ENCODE measurements at places on chromosomes 16 and 17. TPM values are rescaled to one million over a fixed set of nuclear protein-coding genes. Genes with fewer than 3 reads are reported as not detected.

DNA sequence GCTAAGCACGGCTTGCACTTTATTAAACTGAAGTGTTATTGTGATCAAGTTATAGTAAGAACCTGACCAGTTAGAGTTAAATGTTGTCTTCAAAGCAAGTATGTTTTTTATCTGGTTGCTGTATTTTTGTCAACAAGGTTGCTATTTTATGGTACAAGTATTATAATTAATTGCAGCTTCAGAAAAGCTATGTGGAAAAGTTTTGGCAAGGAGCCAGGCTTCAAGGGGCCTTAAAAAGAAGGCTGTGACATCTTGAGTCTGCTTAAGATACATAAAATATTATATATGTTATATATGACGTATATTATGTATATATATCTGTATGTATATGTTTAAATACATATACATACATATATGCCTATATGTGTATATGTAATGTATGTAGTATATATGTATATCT is 1461.2 kb upstream of the CDH8 start:
- no peak for DNase-seq

GRCh38 chr16:77499373-77500285 is 64.8 kb upstream of the ADAMTS18 start:
- no peak for DNase-seq

DNA sequence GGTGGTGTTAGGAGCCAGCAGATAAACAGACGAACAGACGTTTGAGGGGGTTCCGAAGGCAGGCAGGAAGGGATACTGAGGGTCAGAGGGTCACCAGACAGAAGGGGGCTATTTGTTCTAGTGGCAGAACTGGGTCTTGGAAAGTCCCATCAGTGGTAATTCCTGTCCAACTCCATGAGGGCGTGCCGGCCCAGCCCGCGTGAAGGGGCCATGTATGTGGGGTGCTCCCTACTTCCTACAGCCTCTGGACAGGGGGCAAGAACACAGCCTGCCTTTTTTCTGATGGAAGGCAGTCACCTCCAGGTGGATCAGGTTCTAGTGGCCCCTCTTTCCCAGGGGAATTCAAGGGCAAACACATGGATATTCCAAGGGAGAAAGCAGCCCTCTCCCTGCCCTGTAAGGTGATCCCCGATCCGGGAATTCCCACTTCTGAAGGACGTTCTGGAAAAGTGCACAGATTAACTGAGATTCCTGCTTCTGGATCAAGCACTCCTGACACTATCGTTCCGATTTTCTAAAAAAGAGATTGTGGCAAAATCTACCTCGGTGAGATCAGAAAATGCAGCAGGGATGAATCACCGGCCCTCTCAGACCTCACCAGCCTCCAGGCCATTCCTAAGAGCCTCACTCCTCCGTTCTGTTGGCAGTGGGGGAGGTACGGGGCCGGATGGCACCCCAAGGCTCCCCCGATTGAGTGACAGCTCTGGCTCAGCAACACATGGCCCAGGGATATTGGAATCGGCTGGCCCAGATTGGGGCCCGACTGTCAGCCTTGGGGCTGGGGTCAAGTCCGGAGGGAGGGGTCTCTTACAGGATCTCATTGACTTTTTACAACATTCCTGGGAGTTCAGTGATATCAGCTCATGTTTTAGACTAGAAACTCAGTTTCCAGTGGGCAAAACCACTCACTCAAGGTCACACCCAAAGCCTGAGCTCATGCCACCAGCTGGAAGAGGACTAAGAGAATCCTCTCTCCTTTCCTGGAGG is 12.4 kb downstream of the STX1B start:
- DNase-seq, result no peak

DNA sequence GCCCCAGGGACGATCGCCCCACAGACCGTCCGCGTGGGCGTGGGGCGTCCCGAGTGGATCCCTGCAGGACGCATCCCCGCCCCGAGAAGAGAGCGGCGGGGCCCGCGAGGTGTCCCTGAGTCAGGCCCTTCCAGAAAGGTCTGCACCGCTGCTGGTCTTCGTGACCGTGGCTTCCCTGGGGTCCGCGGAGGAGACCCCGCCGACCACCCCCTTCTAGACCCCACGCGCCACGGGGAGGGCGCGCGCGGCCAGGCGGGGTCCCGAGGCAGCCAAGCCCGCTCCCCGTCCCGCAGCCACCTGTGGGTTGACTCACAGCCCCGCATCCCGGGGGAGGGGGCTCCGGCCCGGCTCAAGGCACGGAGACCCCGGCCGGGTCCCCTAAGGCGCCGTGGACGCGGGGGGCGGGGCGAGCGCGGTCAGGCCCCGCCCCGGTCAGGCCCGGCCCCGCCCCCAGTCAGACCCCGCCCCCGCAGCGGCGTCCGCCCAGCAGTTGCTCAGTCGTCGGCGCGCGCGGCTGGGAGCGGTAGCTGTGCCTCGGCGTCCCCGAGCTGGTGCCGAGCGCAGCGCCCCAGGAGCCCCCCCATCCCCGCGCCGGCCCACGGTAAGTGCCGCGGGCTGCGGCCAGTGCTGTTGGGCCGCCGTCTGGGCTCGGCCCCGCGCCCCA is at the start of gene BAIAP3:
Gene BAIAP3, plus strand, starts transcription at position 497 of the 664 bp plus-strand sequence. CDS start 4,905 bp downstream, outside the sequence.
- no peak for DNase-seq

- DNase-seq, result no peak
Observed at GRCh38 chr17:48487221-48487620, 43.6 kb downstream of the HOXB1 start.

- no peak for DNase-seq
Observed at GRCh38 chr16:27650073-27650701, 100.2 kb downstream of the KATNIP start.

GRCh38 chr17:35752945-35753764 is at the start of gene GAS2L2:
GAS2L2 (minus strand) TSS chr17:35753239; CDS start chr17:35752850, 389 bp downstream.
- DNase-seq, result no peak

DNA sequence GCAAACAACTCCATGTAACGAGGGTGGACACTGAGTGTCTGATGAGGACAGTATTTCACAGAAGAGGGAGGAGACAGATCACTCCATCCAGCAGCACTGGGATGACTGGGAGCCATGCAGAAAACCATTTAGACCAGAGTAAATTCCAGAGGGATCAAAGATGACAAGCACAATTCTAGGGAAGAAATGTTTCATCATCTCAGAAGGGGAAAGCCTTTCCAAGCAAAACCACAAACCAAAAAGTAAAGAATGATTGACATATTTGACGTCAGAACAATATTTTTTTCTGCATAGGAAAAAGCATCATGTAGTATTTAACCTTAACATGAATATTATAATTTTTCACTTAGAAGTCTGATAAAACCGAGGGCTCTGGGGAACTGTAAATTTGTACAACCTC is 4.8 kb downstream of the DNASE1 start:
- no peak for DNase-seq

DNA sequence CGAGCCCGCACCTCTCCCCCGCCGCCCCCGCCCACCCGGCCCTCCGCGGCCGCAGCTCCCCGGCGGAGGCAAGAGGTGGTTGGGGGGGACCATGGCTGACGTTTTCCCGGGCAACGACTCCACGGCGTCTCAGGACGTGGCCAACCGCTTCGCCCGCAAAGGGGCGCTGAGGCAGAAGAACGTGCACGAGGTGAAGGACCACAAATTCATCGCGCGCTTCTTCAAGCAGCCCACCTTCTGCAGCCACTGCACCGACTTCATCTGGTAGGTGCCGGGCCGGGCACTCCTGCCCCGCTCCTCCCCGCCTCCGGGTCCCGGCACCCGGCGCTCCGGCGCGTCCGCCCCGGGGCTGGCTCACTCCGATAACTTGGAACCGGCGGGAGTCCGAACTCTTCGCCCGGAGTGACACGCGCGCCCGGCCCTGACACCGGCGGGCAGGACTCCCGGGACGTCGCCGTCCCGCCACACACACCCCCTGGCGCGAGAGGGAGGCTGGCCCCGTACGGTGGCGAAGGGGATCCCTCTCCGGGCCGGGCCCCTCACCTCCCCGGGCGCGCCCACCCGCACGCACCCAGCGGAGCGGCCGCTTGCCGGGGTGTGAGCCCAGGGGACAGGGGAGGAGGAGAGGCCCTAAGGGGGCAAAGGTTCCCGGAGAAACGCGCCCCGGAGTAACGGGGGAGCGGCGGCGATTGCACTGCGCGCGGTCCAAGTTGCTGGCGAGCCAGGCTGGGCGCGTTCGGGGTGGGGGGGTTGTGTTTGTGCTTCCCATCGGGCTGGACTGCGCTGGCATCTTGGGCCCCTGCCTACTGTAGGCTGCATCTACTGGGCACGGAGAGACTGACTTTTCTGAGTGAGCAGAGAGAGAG is 581 bp downstream of the PRKCA start:
- DNase-seq, result no peak

DNA sequence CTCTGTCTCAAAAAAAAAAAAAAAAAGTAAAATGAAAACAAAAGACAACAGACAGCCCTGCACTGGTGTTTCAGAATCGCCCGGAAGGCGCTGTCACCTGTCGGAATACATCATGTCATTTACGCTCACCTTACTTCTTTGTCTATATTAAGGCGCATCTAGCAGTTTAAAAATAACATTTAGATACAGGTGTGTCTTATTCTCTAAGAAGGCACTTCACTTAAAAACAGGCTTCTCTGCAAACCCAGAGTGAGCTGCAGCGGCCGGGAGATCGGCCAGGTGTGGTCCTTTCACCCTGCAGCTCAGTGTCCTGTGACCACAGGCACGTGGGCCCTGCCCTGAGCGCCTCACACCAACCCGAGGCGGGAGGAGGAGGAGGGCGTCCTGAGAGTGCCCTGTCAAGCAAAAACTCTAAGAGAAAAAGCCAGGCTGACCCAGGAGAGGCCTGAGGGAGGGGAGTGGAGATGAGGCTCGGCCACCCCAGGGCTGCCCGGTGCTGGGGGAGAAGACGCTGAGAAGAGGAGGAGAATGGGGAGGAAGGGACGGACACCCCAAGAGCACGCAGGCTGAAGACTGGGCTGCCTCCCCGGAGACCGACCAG is 3.3 kb upstream of the LMF1 start:
- DNase-seq, result no peak

ZNF174 gene
- 5.7 TPM for total RNA-seq

ACSM2B gene
- total RNA-seq, result not detected
